H4 (cell line): ENCODE measurements at places on chromosomes 7 and 10.

- no peak for DNase-seq
Observed at GRCh38 chr10:128060341-128061250, 65.6 kb downstream of the MKI67 start.

GRCh38 chr10:47184724-47185330 is 115.2 kb upstream of the GDF10 start:
- DNase-seq = no peak

- DNase-seq = no peak
Observed at GRCh38 chr7:40200791-40201190, 66.0 kb downstream of the SUGCT start.

- DNase-seq = no peak
Observed at GRCh38 chr10:69490876-69491275, 39.6 kb downstream of the TSPAN15 start.

GRCh38 chr7:130356121-130356875 is 11.7 kb downstream of the CPA5 start:
- DNase-seq = peak; percentile 98
